Kidney (tissue), 22 donors: ENCODE measurements at places on chromosomes 12 and 14.

DNA sequence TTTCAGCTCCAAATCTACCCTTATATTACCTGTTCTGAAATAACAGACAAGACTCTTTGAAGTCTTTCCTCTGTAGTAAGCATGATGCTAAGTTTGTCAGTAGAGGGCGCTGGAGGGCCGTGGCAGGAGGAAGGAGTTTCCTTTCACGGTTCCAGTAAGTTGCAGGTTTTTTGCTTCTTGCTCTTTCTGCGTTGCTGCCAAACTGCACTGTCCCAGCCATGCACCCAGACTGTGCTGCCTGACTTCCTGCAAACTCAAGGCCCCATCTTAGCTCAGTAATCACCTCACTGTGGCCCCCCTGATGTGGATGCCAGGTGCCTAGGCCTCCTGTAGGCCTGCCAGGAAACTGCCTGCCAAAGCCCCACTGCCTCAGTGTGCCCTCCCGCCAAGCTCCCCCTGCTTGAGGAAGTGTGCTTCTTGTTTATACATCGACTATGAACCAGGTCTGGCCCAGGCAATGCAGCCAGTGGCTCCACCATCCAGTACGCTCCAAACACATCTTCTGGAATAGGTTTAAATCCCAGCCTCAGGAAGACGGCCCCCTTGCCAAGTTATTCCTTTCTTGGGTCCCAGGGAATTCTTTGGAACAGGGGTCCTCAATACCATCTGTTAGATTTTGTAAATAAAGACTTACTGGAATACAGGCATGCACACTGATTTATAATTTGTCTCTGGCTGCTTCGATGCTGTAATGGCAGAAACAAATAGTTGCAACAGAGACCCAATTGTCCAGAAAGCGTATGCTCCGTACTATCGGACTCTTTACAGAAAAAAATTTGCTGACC, 193.7 kb upstream of the LRIG3 start:
- peak; percentile 80 for DNase-seq

- DNase-seq, result no peak
Measured at GRCh38 chr12:132049442-132049841, 94.7 kb downstream of the DDX51 start.

GRCh38 chr12:29694002-29694401, 89.7 kb downstream of the TMTC1 start:
- DNase-seq, result no peak

GRCh38 chr14:56122301-56122700, 4.1 kb downstream of the PELI2 start:
- DNase-seq, result no peak

DNA sequence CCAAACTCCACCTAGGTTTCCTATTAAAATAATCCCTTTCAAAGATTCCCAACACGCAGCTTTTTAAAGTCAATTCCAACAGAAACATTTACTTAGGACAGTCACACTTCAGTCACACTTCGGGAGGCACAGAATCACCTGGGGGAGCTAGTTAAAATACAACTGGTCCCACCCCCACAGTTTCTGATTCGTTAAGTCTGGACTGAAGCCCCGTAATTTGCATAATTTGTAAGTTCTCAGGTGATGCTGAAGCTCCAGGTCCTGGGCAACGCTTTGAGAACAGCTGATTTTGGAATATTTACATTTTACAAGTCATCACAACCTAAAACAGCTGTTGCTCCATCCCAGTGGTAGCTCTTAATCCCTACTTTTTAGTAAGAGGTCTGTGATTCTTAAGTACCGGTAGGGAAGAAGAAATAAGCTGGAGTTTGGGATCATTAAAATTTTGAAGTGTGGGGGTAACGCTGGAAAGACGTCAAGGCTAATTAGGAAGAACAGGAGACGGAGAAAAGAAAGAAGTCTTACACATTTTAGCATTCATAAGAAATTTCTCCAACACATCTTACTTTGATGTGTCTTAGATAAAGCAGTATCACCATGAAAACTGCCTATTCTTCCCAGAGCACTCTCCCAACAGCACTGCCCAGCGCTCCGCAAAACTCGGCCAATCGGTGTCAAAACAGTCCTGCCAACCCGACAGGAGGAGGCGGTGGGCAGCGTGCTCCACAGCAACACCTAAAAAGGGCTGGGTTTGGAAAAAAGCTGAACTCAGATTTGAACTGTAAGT, 1.1 kb downstream of the IPO8 start:
- DNase-seq, result peak; percentile 75

GRCh38 chr12:53676656-53677015, 753 bp upstream of the ATP5MC2 start:
- DNase-seq, result peak; percentile 78

DNA sequence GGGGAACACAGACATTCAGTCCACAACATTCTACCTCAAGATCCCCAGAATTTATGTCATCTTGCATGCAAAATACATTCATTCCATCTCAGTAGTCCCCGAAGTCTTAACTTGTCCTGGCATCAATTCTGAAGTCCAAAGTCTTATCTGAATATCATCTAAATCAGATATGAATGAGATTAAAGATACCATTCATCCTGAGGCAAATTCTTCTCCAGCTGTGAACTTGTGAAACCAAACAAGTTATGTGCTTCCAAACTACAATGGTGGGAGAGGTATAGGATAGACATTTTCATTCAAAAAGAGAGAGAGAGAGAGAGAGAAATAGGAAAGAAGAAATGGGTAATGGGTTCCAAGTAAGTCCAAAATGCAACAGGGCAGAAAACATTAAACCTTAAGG, 390.6 kb downstream of the DPF3 start:
- DNase-seq, result no peak

GRCh38 chr12:6829536-6830220, 1.5 kb downstream of the P3H3 start:
- DNase-seq, result no peak

- DNase-seq, result no peak
Measured at GRCh38 chr14:105497671-105498429, 6.8 kb downstream of the TEDC1 start.
